ENCODE measurements at places on chromosomes 2 and 18. TPM values are rescaled to one million over a fixed set of nuclear protein-coding genes. Genes with fewer than 3 reads are reported as not detected.

RAX gene
- not detected for total RNA-seq

- DNase-seq = no peak
Observed at GRCh38 chr2:39492095-39492590, 55.1 kb upstream of the MAP4K3 start.

ZBTB14 gene
- total RNA-seq = 25.5 TPM

DNA sequence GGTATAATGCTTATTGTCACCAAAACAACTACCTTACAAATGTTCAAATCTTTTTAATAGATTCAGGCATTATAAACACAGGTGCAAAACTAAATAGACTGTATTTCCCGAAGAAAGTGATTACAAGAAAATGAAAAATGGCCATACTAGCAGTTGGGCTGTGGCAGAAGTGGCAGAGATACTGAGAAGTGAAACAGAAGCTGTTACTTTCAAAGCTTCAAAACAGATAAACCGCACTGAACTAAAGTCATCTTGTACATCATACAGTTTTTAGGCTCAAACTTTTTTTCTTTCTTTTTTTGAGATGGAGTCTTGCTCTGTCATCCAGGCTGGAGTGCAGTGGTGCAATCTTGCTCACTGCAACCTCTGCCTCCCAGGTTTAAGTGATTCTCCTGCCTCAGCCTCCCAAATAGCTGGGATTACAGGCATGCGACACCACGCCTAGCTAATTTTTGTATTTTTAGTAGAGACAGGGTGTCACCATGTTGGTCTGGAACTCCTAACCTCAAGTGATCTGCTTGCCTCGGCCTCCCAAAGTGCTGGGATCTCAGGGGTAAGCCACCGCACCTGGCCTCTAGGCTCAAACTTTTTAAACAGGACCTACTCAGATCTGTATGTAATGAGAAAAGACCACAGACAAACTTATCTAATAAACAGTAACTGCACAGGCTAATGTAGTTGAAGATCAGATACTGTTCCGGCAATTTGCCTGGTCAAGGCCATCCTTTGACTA is 77.9 kb upstream of the SATB2 start:
- no peak for DNase-seq

POTEJ gene
- total RNA-seq = not detected
